NCI-H2171 (cell line): ENCODE measurements at places on chromosomes 2 and 18.

- DNase-seq: no peak
Observed at GRCh38 chr2:237594514-237594871, 4.0 kb upstream of the RAB17 start.

GRCh38 chr2:11387843-11388242 is 43.4 kb upstream of the ROCK2 start:
- no peak for DNase-seq

DNA sequence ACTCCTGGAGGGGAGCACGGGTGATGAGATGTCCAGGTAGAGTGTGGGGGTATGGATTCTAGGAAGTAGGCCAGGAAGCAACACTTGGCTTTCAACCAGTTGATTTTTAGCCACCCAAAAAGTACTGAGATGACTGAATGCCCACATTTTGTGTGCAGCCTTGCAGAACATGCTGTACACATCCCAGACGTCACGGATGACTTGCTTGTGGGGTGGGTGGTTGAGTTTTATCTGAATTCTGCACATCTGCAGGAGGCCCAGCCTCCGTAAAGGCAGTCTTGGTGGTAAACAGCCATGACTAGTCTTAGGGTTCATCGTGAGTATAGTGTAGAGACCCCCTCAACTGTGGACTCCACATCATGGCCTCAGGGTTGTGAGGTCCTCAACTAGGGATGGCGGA is 53.3 kb upstream of the CCDC195 start:
- no peak for DNase-seq

- DNase-seq: no peak
Observed at GRCh38 chr18:23068570-23069310, 66.5 kb upstream of the CABLES1 start.

DNA sequence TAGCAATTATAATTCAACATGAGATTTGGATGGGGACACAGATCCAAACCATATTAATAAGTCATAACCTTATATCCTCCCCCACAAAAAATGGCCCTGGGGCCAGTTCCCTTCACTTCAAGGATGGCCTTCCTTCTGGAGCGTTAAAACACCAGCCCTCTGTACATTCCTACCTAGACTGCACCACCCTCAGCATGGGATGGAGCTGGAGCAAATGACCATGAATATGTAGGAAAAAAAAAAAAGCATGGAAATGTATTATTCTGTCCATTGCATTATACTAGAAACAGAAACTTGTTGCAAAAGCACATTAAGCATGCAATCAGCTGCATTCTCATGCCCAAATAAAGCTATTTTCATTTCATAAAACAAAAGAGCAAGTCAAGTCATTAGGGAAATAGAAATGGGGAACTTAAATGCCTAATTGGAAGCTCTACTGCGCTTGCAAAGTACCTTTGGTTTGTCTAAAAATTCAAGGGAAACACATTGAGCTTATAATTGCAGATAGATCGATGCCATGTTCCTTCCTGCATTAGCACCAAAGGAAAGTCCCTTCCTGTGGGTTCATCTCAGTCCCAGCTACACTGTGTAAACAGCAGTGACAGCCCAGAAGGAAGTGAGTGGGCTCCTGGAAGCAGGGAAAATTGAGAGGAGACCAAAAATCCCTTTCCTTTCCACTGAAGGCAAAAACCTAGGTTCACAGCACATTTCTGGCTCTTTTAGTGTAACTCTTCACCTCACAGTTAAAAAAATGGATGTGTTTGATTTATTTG is 252.0 kb upstream of the KLHL29 start:
- no peak for DNase-seq

DNA sequence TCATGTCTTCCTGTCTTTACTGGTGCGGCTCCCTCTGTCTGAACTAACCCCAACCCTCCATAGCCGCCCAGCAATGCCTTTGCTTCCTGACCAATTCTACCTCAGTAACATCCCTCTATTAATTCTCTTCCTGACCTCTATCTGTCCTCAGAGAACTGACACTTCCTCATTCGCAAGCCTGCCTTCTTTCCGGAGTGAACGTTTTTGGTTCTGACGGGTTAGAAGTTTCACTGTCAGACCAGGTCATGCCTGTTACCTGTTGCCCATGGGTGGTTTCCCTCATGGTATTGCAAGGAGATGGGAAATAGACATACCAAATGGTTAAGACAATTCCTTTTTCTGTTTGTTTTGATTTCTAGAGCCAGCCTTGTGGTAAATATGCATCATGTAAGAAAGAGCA is 453.4 kb upstream of the SLC14A2 start:
- no peak for DNase-seq

DNA sequence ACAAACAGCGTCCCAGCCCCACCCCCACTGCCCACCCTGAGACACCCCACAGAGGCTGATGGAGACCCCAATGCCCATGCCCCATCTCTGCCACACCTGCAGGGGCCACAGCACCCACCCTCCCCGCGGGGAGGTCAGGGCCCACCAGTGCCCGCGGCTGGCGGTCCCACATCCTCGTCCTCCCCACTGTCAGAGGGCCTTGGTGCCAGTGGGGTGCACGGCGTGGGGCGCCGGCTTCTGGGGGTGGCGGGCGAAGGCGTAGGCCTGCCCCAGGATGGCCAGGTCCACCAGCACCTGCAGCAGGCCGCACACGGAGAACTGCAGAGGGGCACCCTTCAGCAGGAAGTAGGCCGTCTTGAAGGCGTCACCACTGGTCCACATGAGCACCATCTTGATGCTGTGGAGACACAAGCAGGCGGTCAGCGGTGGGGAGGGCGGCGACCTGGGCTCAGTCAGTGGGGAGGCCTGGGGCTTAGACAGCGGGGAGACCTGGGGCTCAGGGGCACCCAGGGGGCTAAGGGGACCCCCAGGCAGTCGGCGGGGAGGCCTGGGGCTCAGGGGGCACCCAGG is 47.6 kb downstream of the SLC66A2 start:
- DNase-seq: no peak

- no peak for DNase-seq
Observed at GRCh38 chr2:31227711-31228125, 6.2 kb upstream of the EHD3 start.

DNA sequence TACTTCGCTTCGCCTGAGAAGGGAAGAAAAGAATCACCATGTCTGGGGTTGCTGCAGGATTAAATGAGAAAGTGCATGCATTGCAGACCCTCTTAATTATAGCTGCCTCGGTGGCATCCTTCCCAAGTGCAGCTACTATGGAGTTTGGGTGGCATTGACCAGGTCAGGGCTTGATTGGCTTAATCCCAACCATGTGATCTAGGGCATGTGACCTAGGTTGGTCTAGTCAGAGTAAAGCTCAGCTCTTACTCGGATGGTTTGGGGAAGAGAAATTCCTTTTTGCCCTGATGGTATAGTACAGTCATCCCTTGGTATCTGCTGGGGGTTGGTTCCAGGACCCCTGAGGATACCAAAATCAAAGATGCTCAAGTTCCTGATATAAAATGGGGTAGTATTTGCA is 178.2 kb upstream of the RAB12 start:
- DNase-seq: no peak

DNA sequence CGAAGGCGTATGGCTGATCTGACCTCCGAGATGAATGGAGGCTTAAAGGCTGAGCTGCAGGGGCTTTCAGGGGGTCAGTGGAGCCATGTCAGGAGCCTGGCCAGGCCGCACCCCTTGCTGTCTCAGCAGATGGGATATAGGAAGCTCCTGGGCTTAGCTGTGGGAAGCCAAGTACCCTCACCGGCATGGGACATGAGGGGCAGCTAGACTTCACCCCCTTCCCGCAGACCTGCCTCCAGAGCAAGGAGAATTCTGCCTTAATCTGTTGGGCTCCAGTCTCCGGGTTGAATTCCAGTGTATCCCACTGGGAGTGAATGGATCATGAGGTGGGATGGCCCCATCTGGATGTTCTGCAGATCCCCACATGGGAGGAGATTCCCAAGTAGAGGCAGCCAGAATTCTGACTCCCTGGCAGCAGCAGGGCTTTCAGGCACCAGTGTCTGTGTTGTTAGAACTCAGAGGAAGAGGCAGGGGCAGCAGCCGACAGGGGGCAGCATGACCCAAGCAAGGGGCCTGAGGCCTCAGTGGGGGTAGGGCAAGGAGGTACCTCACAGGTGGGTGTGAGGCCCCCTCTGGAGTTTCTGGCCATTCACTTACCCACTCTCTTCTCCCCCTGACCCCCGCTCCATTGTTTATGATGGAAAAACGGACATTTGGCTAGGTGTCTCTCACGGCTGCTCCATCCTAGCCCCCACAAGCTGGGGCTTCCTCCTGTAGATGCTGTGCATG is 19.1 kb downstream of the CAPG start:
- DNase-seq: no peak
